8988T (cell line): ENCODE measurements at places on chromosomes 4 and X.

GRCh38 chr4:11073621-11074051 lies 355.1 kb downstream of the HS3ST1 start:
- DNase-seq: no peak

GRCh38 chr4:98345838-98346237 lies 84.7 kb downstream of the RAP1GDS1 start:
- no peak for DNase-seq

- DNase-seq: no peak
These were observed 18.9 kb downstream of the ADD1 start for GRCh38 chr4:2862528-2862927.

DNA sequence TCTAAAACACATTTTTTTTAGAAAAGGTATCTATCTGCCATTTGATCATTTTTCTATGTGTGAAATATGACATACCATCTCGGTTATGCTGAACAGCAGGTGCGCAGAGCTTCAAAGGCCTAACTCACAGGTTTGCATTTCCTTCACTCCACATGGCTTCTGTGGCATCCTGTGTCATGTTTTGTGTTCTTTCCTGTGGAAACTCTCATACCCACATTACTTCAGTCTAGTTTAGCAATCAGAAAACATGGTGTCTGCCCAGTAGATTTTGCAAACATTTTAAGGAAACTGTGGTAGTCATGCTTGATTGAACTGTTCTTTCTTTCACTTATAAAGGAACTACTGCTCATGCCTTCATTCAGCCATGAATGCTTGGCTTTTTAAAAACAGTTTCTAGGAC lies 11.3 kb upstream of the ARAP2 start:
- DNase-seq: no peak

DNA sequence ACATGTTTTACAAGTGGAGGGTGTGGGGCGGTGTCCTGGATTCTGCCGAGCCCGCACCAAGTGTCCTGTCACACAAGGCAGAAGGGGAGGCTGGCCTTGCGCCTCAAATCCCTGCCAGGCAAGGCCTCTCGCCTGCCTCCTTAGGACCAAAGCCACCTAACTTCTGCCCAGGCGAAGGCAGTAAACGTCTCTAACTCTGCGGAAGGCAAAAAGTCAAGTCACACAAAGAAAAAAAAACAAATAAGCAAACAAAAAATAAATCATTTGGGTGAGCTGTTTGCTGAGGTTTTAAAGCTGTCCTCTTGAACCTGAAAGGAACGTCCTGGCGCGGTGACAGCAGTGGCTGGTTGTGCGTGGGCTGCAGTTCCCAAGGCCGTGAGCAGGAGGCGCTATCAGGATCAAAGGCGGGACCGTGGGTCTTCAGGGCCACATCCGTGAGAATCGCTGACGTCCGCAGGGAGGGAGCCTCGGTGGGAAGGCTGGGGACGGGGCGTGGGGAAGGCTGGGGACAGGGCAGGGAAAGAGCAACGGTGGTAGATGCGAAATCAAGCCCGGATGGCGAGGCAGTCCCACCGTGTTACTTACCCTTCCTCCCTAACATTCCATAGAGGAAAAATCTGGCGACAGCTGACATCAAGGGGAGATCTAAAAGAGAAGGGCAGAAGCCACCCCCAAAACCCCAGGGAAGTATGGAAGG lies 99.1 kb downstream of the TRAPPC11 start:
- DNase-seq: no peak

DNA sequence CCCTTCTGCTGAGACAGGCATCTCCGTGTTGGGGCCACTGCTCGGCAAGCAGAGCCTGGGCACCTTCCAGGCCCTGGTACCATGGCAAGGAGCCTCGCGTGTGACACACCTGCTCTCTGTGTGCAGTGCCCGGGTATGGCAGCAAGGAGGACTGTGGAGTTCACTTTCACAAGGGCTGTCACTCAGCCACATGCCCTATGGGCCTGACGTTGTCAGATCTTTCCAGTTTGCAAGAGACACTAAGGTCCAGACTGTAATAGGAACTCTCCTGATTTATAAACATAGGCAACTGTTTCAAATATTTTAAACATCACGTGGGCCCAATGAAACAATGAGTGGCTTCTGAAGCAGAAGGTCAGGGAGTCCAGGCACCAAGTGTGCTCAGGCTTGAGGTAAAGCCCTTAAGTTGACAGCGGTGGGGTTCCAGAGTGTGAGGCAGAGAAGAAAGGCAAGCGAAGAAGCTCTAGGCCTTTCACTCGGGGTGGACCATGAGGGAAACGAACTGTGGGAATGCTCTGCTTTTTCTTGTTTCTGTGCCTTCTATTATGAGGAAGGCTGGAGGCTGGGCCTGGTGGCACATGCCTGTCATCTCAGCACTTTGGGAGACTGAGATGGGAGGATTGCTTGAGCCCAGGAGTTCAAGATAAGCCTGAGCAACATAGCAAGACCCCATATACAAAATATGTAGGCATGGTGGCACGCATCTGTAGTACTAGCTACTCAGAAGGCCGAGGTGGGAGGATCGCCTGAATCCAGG lies 108.6 kb upstream of the TRIM2 start:
- no peak for DNase-seq

GRCh38 chrX:105765691-105766090 lies 56.6 kb upstream of the NRK start:
- DNase-seq: no peak

GRCh38 chrX:103831342-103831802 lies 685 bp downstream of the RAB9B start:
- DNase-seq: no peak

DNA sequence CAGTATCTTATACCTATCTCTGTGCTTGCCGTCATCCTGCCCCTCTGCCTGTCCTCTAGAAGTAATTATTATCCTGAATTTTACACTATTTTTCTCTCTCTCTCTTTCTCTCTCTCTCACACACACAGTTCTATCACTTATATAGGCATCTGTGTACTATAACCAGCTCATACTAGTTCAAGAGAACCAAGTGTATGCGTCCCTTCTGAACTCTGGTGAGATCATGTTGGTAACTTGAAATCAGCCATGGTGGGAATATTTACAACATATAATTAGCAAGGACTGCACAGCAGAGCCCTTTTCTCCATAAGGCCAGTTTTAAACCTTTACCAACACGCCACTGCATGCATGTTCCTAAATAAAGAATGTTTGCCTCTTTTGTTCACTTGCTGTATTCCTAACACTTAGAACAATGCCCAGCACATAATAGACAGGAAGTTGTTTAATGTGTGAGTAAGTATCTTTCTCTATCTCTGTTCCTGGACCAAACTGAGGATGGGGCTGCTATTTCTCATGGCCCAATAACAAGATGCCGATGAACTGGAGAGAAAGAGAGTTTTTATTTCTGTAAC lies 51.1 kb upstream of the IL21 start:
- no peak for DNase-seq

- no peak for DNase-seq
These were observed 128.2 kb downstream of the CBR4 start for GRCh38 chr4:168881781-168882420.

- peak; percentile 36 for DNase-seq
These were observed 1.1 kb downstream of the SLC38A5 start for GRCh38 chrX:48468693-48469691.

DNA sequence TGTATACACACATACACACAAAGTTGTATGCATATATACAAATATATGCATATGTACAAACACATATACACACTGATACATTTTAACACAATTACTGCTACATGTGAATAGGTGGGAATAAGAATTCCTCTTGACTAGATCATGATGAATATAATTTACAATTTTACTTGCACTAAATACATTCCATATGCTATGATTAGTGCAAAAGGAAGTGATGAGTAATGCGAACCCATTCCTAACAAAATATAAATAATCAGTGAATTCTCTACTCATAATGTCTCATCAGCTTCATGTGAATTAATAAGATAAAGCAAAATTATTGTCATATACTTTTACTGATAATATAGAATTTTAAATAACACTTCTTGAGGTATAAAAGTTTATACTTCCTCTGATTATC lies 1077.3 kb upstream of the PCDH10 start:
- DNase-seq: no peak

DNA sequence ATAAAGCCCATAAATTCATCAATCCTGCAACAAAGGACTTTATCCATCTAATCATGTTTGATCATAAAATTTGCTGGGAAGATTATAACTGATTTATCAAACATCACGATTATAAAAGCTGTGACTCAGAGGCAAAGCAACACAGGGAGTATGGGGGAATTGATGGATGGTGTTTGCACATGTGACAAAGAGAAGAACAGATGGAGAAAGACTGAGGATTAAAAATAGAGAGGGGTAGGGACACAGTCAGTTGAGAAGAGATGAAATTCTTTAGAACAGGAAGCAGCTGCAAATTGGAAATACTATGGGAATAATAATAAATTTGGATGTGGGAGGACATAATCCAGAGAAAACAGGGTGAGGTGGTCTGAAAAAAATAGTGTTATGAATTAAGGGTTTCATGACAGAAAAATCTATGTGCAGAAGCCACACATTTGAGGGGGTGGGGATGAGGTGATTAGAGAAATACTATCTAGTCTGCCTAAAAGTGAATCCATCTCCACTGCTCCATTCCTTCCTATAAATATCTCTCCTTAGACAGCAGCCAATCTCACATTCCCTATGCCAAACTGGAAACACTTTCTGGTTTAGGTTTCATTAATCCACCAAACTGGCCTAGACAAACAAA lies 6.2 kb downstream of the PRR32 start:
- DNase-seq: no peak

DNA sequence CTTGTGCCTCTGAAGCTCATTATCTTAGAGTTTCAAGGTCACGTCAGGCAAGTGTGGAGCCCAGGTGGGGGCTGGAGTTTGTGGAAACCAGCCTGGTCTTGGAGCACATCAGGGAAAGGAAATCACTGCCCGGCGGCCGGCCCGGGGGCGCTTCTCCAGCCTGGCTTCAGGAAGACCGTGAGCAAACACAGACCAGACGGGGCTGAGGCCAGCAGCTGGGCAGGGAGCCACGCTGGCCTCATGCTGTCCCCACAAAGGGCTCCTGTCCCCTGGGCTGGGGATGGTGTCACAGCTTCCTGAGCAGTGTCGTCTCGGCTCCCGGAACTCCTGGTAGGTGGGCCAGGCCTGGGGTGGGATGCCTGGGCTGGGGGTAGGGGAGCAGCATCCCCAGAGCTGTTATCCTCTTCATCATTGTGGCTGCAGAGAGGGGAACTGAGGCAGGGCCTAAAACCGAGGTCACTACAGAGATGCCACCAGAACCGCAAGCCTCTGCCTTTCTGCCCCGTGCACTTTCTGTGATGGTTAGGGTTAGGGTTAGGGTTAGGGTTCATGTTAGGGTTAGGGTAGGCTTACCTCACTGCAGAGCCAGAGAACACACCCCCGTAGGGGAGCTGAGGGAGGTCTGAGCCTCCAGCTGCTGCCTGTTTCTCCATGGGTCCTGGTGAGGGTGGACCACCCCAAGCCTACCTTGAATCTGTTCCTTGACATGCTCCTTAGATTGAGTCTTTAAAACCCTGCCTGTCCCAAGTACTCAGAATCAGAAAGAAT lies 77.5 kb downstream of the HTRA3 start:
- no peak for DNase-seq

- no peak for DNase-seq
These were observed 215.6 kb upstream of the PPARGC1A start for GRCh38 chr4:24105327-24106038.

DNA sequence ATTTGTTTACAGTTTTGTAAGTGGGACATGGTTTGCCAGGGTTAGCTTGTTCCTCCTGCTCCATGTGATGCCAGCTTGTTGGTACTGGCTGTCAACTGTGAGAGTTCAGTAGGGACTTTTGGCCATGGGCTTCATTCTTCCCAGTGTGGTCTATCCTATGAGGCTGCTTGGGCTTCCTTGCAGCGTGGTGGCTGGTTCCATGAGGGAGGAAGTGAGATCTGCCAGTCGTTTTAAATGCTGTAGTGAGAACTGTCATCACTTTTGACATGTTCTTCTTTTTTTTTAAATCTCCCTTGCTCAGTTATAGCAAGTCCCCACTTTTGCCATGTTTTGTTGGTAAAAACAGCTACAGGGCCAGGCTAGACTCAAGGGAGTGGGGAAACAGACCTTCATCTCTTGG lies 15.9 kb downstream of the NSD2 start:
- DNase-seq: no peak

- DNase-seq: no peak
These were observed 32.9 kb downstream of the KIF4A start for GRCh38 chrX:70322784-70323183.

GRCh38 chr4:17920681-17921080 lies 100.9 kb downstream of the LCORL start:
- DNase-seq: no peak

GRCh38 chr4:184313702-184314659 lies 96.3 kb upstream of the ENPP6 start:
- DNase-seq: no peak

DNA sequence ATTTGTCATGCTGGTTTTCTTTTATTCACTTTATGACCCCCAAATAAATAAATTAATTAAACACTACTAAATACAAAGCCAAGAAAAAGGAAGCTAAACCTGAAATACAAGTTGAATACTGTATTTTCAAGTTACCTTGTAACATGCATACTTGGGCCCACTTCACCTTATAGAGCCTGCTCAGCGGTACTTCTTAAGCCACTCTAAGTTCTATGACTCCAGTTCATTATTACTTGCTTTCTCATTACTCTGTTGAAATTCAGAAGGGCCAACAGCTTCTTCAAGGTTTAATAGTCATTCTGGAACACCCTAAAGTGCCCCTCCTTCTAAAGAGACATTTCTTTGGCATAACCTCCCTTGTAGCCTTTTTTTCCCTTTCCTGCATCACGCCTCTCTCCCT lies 844.5 kb downstream of the RPA4 start:
- no peak for DNase-seq

GRCh38 chr4:19478791-19479190 lies 772.9 kb upstream of the SLIT2 start:
- no peak for DNase-seq
